NCI-H774 (cell line): ENCODE measurements at places on chromosomes 2 and 18.

- no peak for DNase-seq
These were observed 100.0 kb upstream of the CXCR4 start for GRCh38 chr2:136217996-136218395.

DNA sequence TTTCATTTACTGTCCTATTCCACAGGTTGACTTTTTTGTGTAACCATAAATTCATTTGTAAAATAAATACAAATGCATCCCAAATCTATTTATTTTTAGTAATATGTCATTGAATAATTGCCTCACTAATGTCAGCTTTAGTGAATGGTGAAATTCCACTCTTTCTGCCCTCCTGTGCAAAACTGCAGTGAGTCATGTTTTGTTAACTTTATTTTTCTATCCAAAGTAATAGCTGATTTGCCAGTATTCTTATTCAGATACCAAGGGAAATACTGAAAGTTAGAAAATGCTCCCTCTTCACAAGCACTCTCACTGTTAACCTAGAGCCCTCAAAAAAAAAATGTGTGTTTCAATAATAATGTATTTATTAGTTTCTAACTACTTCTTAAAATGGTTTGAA is 322.8 kb downstream of the RIT2 start:
- DNase-seq: no peak

- DNase-seq: no peak
These were observed 348.7 kb upstream of the GALNT5 start for GRCh38 chr2:156908825-156909224.

DNA sequence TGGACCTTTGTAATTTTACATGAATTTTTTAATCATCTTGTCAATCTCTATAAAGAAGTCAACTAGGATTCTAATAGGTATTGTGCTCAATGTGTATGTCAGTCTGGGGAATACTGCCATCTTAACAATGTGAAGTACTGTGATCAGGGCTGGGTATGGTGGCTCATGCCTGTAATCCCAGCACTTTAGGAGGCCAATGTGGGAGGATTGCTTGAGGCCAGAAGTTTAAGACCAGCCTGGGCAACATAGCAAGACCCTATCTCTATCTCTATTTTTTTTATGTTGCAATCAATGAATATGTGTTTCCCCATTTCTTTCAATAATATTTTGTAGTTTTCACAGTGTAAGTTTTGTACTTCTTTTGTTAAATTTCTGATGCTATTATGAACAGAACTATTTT is 185.0 kb downstream of the DYM start:
- DNase-seq: no peak

DNA sequence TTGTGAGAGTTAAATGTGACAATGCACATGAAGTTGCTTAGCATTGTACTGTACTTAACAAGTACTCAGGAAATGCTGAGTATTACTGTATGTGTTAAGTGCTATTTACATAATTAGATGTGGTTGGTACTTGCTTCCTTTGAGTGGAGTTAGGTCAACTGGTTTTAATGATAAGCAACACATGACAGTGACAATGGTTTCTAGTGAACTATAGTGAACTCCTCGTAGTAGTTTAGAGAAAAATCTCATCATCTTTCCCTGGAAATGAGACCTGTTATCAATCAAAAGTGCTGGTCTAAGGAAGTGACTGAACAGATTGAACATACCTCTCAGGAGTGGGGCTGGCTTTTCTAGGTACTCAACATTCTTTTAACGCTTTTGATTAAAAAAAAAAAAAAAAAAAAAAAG is 29.2 kb upstream of the ZDBF2 start:
- peak; percentile 8 for DNase-seq

DNA sequence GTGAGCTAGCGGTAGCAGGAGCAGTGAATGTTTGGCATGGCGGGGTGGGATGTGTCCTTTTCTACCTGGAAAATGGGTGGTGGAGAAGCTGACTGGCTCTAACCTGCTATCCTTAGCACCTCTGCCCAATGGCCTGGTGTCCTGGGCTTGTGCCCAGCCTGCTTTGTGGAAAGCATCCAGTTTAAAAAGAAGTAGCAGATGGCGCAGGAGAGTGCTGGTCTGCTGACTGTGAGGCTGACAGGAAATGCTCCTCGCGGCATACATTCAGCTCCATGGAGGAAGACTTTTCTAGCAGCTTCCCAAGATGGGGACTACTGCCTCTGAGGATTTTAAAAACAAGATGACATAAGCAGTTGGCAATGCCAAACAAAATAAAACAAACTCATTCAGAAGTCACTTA is 56.2 kb upstream of the LYPD6B start:
- no peak for DNase-seq
